Ureter (tissue), 1 donor: ENCODE measurements at places on chromosomes 13 and 19.

DNA sequence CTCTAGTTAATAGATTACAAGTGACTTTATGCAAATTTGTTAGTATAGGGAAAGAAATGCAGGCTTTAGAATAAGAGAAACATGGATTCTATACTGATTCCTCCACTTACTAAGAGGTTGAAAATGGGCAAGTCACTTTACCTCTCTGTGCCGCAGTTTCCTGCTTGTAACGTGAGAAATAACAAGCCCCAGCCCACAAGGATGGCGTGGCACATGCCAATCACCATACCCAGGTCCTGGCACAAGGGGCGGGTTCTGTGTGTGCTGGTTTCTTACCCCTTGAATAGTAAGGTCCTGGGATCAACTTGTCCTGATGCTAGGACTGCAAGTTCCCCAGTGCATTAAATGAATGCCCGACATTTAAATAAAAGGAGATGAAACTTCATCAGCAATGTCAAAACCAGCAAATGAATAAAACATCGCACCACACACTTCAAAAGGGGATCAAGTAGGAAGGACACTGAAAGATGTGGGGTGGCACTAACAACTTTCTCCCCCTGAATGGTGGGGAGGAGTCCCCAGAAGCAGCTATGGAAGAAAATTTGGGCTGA, 7.9 kb upstream of the SIGLEC9 start:
- DNase-seq, result no peak

DNA sequence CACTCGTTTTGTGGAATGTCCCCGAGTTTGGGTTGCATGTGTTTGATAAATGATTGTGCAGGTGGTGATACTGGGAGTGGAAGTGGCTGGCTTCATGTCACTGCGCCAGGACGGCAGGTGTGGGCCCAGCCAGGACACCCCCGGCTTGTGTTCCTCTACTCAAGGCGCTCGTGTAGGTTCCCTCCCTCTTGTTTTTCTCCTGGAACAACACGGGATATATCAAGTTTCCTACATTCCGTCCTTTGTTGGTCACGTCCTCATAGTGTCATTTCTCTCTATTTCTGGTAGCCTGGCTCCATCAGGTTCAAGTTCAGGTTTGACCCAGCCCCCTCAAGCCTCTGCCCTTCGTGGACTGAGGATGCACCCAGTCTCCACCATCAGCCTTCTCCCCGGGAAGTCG, 16.3 kb downstream of the IL17D start:
- no peak for DNase-seq

DNA sequence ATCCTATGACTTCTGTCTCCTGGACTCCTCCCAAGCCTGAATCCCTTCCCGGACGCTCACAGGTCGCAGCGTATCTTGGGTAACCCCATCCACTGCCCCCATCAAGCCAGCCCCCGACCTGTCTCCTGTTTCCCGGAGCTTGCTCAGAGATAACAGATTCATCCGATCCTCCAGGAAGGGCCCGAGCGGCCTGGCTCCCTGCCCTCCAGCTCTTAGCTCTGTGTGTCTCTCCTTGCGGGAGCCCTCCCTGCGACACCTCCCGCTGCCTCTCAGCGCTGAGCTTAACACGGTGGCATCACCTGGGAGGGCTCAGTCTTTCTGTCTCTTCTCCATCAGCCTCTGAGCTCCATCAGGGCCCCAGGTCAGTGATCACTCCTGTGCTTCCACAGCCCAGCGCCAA, 4.3 kb upstream of the TMEM255B start:
- no peak for DNase-seq

DNA sequence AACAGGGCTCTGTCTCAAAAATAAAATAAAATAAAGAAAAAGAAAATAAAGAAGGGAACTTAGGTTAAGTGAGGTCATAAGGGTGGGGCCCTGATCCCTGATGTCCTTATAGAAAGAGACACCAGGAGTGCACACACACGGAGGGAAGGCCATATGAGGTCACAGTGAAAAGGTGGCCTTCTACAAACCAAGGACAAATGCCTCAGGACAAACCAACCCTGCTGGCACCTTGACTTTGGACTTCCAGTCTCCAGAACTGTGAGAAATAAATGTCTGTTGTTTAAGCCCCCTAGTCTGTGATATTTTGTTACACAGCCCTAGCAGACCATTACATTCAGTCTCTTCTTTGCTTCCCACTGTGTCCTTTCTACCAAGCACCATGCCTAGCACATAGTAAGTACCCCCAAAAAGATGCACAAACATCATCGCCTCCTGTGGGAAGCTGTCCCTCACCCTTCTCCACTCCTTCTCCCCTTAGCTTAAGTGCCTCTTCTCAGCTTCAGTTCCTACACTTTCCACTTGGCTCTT, 8.4 kb upstream of the ZBTB32 start:
- no peak for DNase-seq

GRCh38 chr19:35811317-35812219, 1.1 kb downstream of the PRODH2 start:
- no peak for DNase-seq

GRCh38 chr13:25247360-25247759, 39.9 kb downstream of the MTMR6 start:
- DNase-seq, result no peak

DNA sequence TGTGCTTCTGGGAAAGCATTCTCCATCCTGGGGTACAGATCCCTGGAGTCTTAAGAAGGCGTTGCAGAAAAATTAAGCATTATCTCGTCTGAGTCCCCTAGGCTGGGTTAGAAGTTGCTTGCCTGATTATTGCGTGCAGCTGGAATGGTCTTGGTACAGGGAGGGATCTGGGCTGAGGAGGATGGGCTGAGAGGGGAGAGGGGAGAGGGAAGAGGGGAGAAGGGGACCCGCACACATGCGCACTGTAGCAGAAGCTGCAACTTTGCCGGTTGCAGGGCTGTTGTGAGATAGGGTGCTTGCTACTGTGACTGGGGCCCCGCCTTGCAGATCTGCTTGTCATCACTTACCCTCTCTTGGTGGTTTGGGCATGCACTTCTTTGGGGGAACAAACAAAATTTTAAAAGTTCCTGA, 316.8 kb downstream of the DLEU7 start:
- DNase-seq, result no peak

DNA sequence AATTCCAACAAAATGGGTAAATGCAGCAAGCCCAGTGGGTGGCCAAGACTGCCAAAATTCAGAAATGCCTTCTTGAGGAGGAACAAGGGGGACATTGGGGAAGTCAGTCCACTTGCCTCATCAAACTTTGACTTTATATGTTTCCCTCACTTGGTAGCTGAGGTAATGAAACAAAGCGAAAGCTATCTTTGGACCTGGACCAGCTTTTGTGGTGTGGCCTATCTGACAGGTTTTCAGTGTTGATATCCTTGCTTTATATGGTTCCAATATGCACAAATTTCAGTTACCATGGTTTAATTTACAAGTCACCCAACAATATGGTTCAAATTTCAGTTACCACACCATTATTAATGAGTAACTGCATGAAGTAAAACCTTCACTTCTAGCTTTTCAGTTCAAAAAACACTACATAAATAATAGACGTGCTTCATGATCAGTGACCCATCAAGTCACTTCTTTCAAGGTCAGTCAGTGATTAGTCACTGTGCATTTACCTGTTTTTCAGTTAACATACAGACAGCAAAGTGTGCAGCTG, 17.7 kb upstream of the POU4F1 start:
- no peak for DNase-seq

- DNase-seq, result no peak
Measured at GRCh38 chr13:31322026-31322425, 122.3 kb downstream of the B3GLCT start.

DNA sequence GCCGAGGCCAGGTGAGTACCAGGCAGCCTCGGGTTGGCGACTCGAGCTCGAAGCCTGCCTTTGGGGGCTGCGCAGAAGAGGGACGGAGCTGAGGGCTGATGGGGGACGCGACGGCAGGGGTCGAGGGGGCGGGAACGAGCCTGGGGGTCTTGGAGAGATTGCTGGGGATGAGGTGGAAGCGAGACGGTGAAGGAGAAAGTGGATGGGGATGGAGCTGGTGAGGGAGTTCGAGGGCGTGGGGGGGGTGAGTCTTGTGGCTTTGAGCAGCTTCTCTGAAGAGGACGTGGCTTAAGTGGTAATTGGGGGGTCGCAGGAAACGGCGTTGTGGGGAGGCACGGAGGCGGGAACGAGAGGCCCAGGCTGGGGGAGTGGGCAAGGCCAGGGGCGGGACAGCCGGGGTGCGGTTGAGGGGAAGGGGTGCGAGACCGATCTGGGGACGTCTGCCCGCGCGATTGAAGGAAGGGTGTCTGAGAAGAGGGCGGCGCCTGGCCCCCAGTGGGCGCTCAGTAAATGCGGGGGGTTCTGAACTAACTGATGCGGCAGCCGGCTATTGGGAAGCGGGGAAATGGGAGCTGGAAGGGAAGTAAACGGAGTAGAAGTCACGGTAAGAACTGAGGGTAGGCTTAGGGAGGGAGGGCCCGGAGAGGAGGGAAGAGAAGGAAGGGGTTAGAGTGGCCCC, 426 bp downstream of the MYO9B start:
- DNase-seq, result peak; percentile 59

GRCh38 chr19:16496613-16496983, 404 bp downstream of the C19orf44 start:
- no peak for DNase-seq

GRCh38 chr13:110318920-110319319, 11.8 kb downstream of the COL4A2 start:
- DNase-seq, result no peak

- no peak for DNase-seq
Measured at GRCh38 chr13:33787051-33787591, 30.8 kb upstream of the RFC3 start.

GRCh38 chr19:6271721-6272410, 7.9 kb downstream of the MLLT1 start:
- DNase-seq, result peak; percentile 85

- DNase-seq, result no peak
Measured at GRCh38 chr19:55778331-55778730, 9.4 kb downstream of the RFPL4AL1 start.

- DNase-seq, result no peak
Measured at GRCh38 chr19:5109560-5109959, 140.6 kb downstream of the KDM4B start.

GRCh38 chr13:20461481-20461859, 64.2 kb downstream of the CRYL1 start:
- DNase-seq, result no peak

DNA sequence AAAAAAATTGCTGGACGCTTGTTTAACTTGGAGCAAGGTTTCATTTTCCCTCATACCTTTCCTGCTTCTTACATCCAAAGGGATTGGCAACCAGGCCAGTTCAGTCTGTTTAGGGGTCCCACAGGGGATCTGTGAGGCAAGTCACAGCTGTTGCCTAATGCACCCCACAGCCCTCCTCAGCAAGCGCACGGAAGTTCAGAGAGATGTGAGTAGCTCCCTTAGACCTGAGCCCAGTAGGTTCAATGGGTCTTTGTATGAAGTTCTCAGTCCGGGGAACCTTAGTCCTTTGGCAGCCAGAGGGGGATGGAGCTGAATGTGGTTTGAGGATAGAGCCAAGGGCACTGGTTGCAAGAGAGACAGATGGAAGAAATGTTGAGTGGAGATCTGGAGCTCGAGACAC, 13.0 kb downstream of the SAMD4B start:
- no peak for DNase-seq

- no peak for DNase-seq
Measured at GRCh38 chr13:86425170-86425815, 626.1 kb upstream of the SLITRK6 start.

DNA sequence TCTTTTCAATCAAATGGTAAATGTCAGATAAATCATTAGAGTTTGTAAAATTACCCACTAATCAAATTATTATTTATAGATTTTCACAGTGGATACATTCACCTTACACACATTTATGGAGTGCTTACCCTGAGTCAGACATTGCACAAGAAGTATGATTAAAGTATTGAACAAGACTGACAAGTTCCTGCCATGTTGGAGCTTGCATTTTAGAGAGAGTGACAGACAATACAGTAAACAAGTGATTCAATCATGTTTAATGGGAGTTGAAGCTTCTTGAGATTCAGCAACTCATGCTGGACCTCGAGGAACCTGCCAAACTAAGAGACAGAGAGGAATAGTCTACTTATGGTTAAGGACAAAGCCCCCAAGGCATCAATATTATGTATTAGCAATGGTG, 487.8 kb downstream of the PCDH17 start:
- no peak for DNase-seq

GRCh38 chr19:43551399-43552197, 18.6 kb downstream of the ZNF575 start:
- no peak for DNase-seq

DNA sequence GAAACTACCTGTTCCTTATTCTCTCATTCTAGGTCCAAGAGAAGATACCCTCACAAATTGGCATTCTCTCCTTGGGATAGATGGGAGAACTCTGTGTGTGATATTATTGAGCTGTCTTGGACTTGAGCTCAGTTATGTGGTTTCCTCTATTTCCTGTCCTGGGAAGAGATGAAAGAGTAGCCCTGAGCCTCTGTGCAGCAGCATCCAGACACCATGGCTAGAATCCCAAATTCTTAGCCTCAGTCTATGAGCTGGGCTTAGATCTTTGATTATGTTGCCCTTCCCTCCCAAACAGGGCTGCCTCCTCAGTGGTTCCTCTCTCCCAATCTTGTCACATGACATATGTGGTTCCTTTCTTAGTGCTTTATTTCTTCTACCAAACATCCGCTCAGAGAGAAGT, 290.7 kb downstream of the SPRY2 start:
- DNase-seq, result no peak

DNA sequence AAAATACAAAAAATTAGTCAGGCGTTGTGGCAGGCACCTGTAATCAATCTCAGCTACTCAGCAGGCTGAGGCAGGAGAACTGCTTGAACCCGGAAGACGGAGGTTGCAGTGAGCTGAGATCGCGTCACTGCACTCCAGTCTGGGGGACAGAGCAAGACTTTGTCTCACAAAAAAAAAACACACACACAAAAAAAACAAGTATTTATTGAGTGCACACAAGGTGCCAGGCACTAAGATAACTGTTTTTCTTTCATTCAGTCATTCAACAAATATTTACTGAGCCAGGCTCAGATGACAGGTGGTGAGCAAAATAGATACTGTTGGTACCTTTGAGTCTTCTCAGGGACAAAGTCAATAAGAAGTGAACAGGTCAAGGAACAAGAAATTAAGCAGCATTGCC, 6.3 kb downstream of the CIB3 start:
- no peak for DNase-seq

DNA sequence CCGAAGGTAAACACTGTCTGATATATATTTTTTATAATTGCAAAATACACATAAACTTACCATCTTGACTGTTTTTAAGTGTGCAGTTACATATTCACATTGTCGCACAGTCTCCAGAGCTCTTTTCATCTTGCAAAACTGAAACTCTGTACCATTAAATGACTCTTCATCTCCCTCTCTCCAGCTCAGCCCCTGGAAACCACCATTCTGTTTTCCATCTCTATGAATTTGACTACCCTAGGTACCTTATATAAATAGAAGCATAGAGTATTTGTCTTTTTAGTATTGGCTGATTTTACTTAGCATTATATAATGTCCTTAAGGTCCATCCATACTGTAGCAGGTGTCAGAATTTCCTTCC, 45.8 kb downstream of the LRCH1 start:
- no peak for DNase-seq

GRCh38 chr13:72638059-72638815, 89.2 kb downstream of the MZT1 start:
- no peak for DNase-seq
